ENCODE measurements at places on chromosomes 1 and 21. TPM values are rescaled to one million over a fixed set of nuclear protein-coding genes. Genes with fewer than 3 reads are reported as not detected.

The HAO2 gene
- not detected for polyA plus RNA-seq

The TGFB2 gene
- 0.88 TPM for polyA plus RNA-seq

The KCNJ10 gene
- polyA plus RNA-seq = 0.14 TPM

The TNFRSF4 gene
- polyA plus RNA-seq = 2.3 TPM

The ACTL8 gene
- polyA plus RNA-seq = not detected

The C1QA gene
- polyA plus RNA-seq = 51.4 TPM

The BSND gene
- not detected for polyA plus RNA-seq

The TBX15 gene
- 1.1 TPM for polyA plus RNA-seq

The TNFRSF9 gene
- 0.07 TPM for polyA plus RNA-seq

The CORT gene
- 0.16 TPM for polyA plus RNA-seq

The FAM3B gene
- polyA plus RNA-seq = 0.29 TPM

The OLIG2 gene
- not detected for polyA plus RNA-seq

The SPRR2B gene
- not detected for polyA plus RNA-seq

The NEXN gene
- polyA plus RNA-seq = 418 TPM

The AMPD1 gene
- not detected for polyA plus RNA-seq

The TRABD2B gene
- polyA plus RNA-seq = 6.7 TPM

The C1QB gene
- polyA plus RNA-seq = 53.5 TPM

The PLA2G2C gene
- 0.02 TPM for polyA plus RNA-seq

The FCAMR gene
- not detected for polyA plus RNA-seq

The KRTAP26-1 gene
- polyA plus RNA-seq = not detected

The AVPR1B gene
- 0.07 TPM for polyA plus RNA-seq

The CA6 gene
- not detected for polyA plus RNA-seq

The OR2M2 gene
- not detected for polyA plus RNA-seq

The CD1B gene
- not detected for polyA plus RNA-seq

The DCAF8 gene
- polyA plus RNA-seq = 97.8 TPM

The PADI2 gene
- polyA plus RNA-seq = 0.07 TPM

The LHX8 gene
- polyA plus RNA-seq = not detected

The PLA2G2F gene
- polyA plus RNA-seq = not detected
